ENCODE measurements at places on chromosomes 6 and 20.

DNA sequence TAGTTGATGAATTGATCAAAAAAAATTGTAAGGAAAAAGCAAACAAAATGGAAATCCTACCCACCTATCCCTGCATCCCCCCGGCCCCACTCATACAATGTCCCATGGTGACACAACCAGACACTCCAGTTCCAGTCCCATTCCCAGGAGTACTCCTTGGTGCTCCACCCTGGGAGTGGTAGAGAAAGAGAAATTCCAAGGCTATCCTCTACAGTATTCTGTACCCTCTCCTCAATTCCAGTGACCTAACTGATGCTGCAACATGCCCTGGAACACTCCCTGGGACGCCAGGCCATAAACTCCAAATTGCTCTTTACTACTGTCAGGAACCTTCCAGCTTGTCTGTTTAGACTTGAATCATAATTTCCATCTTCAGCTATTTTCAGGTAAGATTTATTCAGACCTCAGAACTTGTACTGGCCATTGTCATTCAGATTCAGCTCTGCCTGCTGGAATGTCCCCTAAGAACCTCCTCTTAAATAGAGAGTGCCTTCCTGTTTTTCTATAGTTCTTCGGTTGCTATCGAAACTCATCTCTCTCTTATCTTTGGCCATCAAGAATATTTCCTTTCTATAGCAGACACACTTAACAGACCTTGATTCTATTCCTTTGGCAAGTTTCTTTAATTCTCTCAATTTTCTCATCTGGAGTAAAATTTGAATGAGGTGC is 8.7 kb downstream of the GPX6 start:
- no peak for DNase-seq

DNA sequence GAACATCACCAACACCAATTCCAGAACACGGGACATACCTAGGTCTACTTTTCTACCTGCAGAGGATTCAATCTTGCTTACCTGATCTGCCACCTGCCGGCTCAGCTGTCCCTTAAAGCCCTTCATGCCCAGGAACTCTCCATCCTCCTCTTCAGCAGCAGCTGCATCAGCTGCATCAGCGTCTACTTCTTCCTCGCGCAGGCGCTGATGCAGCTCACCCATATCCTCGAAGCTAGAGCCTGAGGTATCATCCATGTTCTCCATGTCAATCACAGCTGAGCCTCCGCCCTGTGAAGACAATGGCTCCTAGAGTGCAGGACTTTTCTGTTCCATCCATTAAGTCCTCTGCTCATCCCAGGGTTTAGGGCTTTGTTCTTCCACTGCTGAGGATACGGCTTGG is 918 bp downstream of the YIPF3 start:
- no peak for DNase-seq

- DNase-seq, result no peak
Measured at GRCh38 chr6:97958134-97958533, 675.1 kb upstream of the MMS22L start.

- no peak for DNase-seq
Measured at GRCh38 chr6:75619230-75619899, 17.7 kb downstream of the SENP6 start.

DNA sequence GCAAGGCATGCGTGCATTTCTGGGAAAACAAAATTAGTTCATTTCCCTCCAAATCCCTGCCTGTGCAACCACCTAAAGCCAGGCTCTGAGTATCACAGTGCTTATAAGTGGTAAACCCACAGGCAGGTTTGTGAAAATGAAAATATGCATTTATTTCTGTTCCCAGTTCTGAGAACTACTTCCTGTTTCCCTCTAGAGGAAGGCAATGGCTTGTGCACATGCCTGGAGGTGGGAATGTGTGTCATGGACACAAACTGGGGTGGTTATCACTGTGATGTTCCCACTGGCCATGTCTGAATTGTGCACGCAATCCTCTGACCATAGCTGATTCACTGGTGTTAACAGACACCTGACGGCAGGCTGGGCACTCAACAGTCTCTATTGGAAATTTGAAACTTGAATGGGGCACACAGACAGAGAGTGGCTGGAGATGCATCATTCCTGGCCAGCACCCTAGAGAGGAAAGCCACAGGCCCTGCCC is 26.3 kb downstream of the FAM110A start:
- DNase-seq, result no peak

- DNase-seq, result no peak
Measured at GRCh38 chr20:32984631-32985354, 19.4 kb downstream of the SUN5 start.

DNA sequence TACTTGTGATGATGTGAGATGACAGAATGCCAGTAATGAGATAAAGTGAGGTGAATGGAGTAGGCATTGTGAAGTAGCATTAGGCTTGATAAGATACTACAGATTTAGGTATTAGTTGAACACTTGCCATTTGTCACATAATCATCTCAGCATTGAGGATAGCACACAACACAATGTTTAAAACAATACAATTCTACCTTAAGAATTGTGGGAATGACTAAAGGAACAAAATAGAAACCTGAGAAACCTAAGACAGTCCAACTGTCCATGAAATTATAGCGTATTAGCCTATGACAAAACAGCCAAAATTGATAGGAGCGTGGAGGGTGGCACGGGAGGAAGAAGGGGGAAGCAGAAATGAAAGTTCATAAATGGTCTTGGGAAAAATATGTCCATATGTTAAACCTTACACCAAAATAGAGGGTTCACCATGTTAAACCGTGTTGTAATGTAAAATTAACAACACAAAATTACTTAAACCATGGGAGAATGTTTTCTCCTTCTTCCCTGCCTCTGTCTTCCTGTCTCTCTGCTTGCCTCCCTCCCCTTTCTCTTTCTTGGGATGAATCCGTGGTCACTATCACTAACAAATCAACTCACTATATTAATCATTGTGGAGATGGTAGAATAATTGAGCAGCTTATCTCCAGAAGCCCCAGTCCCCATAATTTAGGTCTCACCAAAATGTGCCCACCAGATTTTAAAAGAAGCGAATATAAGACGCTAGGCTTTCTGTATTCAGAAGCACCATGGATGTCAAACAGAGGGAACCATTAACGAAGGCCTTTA is 33.0 kb upstream of the HFE start:
- DNase-seq, result no peak

DNA sequence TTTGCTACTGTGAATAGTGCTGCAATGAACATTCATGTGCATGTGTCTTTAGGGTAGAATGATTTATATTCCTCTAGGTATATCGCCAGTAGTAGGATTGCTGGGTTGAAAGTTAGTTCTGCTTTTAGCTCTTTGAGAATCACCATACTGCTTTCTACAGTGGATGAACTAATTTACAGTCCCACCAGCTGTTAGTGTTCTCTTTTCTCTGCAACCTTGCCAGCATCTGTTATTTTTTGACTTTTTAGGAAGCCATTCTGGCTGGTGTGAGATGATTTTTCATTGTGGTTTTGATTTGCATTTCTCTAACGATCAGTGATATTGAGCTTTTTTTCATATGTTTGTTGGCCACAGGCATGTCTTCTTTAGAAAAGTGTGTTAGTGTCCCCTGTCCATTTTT is 40.0 kb downstream of the PLG start:
- no peak for DNase-seq

DNA sequence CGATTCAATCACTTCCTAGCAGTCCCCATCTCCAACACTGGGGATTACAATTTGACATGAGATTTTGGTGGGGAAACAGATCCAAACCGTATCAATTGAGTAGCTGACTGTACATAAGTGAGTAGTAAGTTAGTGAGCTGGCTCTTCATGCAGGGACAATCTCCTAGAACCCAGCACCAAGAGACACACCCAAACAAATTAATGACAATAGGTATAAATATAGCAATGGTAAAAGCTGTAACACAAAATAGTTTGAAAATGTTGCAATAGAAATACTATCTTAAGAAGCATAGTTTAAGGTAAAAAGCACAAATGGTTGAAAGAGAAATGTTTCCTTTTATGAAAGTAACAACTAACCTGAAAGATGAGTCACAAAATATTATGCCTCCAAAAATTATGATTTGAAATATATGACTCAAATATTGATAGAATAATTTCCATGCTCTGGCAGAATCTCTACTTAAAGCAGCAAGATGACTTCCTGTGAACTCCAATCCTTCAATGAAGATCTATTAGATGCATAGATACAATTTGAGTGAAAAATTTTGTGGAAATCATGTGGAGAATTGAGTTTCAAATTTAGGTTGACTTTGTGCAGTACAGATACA is 5.4 kb upstream of the SIRPB1 start:
- DNase-seq, result no peak

DNA sequence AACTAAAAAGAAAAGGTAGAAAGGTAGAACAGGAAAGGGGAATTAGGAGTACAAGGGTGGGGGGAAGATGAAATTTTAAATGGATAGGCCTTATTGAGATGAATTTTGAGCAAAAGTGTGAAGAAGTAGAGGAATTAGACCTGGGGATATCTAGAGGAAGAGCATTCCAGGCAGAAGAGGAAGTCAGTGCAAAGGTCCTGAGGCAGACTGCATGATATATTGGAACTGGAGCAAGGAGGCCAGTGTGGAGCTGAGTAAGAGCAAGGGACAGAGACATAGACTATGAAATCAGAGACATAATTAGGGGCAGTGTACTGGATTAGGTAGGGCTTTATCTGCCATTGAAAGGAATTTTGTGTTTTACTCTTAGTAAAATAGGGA is 40.4 kb downstream of the MAPK14 start:
- no peak for DNase-seq

- DNase-seq, result peak; percentile 42
Measured at GRCh38 chr20:5000263-5001173, 792 bp downstream of the SLC23A2 start.

GRCh38 chr6:113288409-113288808 is 568.7 kb upstream of the MARCKS start:
- DNase-seq, result no peak

DNA sequence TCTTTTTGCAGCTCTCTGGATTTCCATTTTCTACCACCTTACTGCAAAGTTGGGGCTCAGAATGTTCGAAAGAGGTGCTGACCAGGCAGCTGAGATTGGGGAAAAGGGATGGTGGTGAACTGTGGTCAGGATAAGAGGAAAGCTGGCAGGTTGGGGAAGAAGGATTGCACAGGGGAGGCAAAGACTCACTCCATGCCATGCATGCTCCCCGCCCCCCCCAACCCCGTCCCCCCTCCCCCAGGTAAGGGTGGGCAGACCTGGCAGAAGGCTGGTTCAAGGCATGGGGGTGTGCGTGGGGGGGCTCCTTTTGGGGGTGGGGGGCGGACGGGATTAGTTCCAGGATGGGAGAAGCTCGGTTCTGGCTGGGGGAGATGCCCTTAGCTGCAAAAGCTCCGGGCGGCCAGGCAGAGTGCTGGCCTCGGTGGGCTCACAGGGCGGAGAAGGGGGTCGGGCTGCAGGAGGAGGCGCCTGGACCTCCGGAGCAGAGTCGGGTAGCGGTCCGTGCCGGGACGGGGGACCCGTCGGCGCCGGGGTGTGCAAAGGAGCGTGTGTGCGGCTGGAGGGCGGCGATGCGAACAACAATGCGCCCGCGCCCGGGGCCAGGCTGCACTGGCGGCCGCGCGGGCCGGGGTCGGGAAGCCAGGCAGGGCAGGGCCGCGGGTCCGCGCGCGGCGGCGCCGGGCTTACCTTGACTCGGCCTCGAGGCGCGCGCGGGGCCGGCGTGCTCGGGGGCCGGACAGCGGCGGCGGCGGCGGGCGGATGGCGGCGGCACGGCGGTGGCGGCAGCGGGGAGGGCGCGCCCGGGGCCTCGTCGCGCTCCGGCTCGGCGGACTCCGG is 880 bp downstream of the ADNP start:
- DNase-seq, result peak; percentile 41

- DNase-seq, result no peak
Measured at GRCh38 chr6:3398165-3398562, 58.7 kb downstream of the SLC22A23 start.

DNA sequence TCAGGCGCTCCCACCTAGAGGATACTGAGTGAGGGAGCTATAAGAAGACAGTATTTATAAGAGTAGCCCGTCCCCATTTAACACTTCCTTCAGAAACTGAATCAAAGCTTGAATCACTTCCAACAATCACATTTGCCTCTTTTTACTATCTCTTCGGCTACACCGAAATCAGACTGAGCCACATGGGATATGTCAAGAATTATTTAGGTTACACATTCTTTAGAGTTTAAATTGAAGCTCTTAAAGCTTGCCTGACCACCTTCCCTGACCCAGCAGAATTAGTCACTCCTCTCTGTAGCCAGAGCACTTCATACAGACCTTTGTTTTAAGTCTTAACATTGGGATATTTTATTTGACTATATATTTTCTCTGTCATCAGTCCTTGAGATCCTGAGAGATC is 163.7 kb downstream of the MAFB start:
- no peak for DNase-seq

DNA sequence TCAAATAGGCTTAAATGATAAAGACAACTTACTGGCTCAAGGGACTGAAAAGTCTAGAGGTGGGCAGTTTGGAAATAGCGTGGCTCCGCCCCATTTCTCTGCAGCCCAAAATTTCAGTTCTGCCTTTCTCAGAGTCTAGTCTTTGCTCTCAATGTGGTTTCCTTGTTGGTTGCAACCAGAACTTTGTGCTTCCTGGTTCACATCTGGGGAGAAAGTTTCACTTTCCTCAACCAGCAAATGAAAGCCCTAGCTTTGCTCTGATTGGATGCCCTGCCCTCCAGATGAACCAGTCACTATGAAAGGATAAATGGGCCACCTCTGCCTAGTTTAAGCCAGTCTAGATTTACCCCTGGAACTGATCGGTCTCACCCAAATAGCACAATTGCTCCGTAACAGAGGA is 14.9 kb downstream of the SYCP2L start:
- no peak for DNase-seq

GRCh38 chr6:131597446-131597845 is 24.4 kb downstream of the ARG1 start:
- no peak for DNase-seq
